ENCODE measurements at places on chromosomes 5 and 9.

DNA sequence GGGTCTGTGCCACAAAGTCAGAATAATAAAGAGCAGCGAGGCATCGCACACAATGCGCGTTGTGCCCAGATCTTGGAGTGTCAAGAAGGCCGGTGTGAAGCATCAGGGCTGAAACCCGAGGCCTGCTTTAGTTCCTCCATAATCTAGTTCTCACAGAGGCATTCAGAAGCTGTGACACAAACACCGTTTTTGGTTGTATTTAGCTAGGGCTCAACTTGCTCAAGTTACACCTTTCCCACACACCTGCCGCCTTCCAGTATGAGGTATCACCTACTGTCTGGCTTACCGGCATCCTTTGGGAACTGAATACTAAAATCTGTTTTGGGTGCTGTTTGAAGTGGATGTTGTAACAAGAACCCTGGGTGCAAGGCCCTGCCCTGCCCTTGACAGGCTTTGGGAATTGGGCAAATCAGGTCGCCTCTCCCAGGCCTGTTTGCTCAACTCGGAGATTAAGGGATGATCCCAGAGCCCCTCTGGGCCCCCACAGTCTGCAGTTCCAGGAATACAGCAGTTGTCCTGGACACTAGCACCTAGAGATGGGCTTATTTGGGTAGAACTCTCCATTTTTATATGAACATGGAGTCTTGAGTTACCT lies 27.0 kb downstream of the SLC25A25 start:
- no peak for DNase-seq

DNA sequence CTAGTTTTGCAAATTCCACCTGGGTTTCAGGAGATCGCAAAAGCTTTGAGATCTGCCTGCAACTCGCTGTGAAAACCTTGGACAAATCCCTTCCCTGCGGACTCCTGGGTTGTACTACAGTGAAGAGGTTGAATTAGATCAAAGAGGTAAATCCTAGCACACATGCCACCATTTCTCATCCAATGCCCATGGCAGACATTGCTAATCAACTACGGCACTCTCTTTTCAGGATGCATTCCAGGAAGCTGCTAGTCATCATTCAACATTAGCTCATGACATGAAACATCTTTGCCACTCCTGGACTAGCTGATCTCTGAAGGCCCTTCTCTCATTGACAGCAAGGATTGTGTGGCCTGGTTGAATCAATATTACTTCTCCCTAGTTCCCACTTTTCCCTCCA lies 46.1 kb downstream of the PCDH1 start:
- DNase-seq: no peak

DNA sequence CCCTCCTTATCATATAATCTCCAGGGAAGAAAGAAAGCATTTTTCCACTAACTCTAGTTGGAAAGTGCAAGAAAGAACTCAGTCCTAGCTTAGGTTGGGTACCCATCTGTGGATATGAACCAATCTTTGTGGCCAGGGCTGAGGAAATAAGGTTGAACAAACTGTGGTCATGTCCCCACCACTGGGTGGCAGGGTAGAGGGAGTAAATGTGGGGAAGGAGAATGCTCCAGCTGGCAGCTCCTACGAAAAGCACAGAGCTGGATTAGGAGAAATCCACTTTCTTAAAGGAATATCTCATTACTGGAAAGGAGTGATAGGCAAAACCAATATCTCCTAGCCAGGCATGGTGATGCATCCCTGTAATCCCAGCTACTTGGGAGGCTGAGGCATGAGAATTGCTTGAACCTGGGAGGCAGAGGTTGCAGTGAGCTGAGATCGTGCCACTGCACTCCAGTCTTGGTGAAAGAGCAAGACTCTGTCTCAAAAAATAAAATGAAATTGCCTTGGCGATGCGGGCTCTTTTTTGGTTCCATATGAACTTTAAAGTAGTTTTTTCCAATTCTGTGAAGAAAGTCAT lies 175.1 kb downstream of the CCDC192 start:
- peak; percentile 20 for DNase-seq

GRCh38 chr9:124264823-124265233 lies 7.1 kb downstream of the NEK6 start:
- no peak for DNase-seq
